ENCODE measurements at places on chromosomes 5 and 9. TPM values are rescaled to one million over a fixed set of nuclear protein-coding genes. Genes with fewer than 3 reads are reported as not detected.
A peak's percentile ranks its signal among the peaks of the same experiment; 100 is the strongest.

DNA sequence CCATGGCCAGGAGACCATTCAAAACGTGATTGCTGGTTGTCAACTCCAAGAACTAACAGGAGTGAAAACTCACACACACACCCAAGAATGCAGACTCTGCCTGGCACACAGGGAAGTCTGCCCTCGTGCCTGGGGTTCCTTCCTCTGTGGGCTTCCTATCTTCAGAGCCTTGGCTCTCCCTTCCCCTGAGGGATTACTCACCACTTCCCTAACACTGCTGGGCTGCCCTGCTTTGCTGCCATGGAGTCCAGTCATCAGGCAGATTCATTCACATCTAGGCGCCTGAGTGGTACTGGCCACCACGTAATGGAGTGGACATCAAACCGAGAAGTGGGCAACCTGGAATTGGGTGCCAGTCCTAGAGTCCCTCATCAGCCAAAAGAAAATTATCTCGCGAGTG lies 76.4 kb upstream of the PRSS3 start:
- DNase-seq = peak; percentile 31

- DNase-seq = no peak
These were observed 63.8 kb upstream of the ZNF462 start for GRCh38 chr9:106799152-106799551.

DNA sequence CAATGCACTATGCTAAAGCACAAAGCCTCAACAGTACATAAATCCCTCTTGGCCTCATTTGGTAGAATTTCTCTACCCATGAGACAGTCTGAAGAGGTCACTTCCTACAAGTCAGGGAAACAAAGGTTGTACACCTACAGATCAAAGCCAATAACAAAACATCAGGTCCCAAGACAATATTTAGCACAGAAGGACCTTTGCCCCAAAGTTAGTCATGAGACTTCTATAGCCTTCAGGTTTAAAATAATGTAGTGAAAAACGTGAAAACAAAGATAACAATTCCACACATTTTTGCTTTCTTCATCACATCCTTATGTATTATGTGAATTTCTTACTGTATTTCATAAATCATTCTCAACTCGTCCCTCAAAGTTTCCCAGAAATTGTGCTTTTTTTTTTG lies 15.8 kb downstream of the AFF4 start:
- DNase-seq = no peak

DNA sequence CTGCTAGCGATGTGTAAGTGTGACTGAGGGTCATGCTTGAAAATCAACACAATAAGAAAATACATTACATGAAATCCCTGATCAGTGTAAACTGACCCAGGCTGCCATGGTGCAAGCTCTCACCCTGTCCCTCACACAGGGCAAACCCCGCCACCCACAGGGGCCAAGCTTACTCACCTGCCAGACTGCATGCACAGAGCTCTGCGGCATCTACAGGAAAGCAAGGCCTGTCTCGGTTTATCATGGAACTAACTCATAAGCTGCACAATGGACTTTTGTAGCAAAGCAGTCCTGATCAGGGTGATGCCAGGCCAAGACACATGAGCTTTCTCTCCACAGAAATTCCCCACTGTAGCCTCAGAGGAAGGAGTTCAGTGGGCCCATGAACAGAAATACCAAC lies 9.7 kb downstream of the IPPK start:
- DNase-seq = no peak

DNA sequence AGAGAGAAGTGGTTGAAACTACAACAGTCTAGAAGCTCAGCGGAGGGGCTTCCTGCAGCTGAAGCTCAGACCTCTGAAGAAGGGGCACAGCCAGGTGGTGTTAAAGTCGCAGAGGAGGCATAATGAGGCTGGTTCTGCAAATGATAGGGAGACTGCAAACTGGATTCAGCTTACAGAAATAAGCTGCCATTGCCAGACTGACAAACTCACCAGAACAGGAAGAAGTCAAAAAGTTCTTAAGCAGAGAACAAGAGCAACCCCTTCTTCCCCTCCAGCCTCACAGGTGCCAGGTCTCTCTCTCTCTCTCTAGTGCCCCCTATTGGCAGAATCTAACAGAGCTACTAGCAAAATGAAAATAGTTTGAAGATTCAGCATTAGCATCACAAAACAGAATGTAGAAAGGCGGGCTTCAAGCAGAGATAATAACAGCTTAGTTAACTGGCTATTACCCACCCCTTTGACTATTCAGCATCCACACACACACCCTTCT lies 76.7 kb downstream of the GRAMD2B start:
- DNase-seq = no peak

DNA sequence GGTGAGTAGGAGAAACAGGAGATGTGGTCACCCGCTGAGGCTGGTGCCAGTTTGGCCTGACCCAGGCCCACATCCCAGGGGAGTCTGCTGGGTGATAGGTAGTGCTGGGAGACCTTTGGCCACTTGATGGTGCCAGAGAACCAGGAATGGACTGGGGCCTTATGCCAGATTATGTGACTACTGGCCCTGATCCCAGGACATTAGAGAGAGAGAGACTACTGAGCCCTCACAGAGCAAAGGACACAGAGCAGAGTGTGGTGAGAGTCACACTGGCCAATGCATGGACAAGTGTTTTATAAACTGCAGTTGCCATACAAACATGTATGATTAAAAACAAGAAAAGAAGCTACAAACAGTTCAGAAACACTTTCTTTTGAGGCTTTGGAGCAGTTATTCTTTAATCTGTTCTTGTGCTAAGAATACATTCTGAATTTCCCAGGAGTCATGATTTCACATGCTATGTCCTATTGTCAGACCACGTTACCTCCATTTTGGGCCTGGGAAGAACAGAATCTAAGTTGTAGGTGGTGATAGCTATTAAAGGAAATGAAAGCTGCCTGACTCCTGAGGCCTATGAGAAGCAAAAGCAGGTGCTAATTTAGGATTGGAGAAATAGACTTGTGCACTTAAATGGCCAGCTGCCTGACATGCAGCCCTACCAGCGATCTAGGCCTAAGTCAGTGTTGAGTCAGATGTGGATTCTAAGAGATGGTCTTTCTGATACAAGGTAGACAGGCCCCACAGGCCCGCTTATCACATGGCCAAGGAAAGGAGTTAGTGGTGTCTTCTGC lies 32.6 kb upstream of the TMOD1 start:
- DNase-seq = peak; percentile 76

GRCh38 chr9:137435980-137436760 lies 5.0 kb downstream of the ENTPD8 start:
- DNase-seq = peak; percentile 73

DNA sequence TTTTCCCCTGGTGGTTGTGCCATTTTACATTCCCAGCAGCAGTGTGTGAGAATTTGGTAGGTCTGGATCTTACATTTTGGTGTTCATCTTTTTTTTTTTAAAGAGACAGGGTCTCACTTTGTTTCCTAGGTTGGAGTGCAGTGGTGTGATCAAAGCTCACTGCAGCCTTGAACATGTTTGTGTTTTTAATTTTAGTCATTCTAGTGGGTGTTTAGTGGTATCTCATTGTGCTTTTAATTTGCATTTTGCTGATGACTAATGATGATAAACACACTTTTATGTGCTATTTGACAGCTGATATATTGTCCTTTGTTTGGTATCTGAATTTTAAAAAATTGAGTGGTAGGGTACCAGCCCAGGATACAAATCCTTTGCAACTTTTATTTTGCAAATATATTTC lies 53.4 kb upstream of the POMT1 start:
- no peak for DNase-seq

GRCh38 chr5:154403776-154404387 lies 41.9 kb upstream of the SAP30L start:
- DNase-seq = no peak

DNA sequence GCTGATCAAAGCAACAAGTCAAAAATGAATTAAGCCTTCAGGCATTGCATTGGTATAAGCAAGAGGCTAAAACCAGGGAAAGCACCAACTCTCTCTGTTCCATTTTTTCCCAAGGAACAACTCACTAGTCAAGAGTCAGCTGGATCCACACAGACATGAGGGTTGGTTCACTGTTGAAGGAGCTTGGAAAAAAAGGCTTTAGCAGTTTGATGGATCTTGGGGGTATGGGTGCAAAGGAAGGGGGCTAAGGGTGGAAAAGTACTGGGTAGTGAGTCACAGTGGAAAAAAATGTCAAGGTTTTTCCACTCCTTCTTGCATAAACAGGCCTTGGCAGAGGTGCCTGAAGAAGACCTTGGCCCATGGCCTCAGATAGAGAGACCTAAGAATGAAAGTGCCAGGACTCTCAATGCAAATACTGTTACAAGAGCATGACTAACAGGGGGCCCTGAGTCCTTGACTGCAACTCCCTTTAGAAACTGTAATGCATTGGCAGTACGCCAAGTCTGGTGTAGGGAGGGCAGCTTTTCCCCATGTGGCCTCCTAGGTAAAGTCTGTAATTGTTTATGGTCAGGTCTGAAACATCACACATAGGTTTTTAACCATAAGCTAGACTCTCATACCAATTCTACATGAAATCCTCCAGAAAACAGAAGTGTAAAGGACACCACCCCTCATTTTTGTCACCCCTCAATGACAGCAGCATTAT lies 23.7 kb downstream of the ACTL7A start:
- DNase-seq = no peak

- DNase-seq = no peak
These were observed 549.2 kb upstream of the CYLC2 start for GRCh38 chr9:102445906-102446305.

- no peak for DNase-seq
These were observed 251.8 kb downstream of the EFNA5 start for GRCh38 chr5:107418902-107419301.

DNA sequence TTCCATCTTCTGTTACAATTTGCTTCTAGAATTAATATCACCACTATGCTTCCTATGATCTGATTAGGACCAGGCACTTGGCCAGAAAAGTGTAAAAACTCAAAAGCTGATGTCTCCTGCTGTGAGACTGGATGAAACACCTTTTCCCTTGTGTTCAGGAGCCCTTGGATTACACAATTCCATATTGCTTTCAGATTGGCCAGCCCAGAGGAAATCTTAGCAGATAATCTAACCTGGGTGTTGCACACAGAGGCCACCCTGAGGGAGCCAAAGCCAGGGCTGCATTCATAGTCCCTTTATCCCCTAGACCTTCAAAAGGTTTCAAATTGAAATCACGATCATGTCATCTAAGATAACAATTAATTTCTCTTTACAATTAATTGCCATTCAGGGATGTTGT lies 94.1 kb upstream of the SELENOP start:
- no peak for DNase-seq

DNA sequence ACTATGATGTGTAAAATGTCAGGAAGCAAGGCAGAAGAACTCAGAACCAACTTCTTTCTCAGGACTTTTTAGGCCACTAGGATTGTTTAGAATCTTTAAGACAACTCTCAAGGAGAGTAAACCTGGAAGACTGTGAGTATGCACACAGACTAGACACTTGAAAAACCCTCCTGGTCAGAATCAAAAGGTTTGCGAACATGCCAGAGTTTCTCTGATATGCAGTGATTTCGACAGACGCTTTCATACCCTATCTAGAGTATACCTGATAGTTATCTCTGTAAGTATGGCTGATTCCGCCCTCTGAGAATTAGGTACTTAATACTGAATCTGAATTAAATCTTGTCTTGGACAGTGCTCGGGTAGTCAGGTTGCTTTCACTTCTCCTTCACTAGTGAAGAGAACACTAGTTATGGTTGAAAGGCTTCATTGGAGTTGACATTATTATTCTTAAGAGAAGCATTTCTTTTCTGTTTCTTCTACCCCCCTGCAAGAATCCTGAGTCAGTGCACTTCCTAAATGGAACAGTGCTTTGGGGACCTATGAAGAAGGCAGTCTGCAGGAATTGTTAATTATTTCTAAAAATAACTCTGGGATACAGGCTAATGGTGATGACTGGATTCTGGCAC lies 158.1 kb downstream of the HACD4 start:
- no peak for DNase-seq

- no peak for DNase-seq
These were observed 585.3 kb upstream of the CCNG1 start for GRCh38 chr5:162852134-162852533.

- DNase-seq = no peak
These were observed 185.8 kb upstream of the NREP start for GRCh38 chr5:111942661-111943401.

- DNase-seq = no peak
These were observed 52.5 kb downstream of the ANKDD1B start for GRCh38 chr5:75663579-75664284.

Gene PCA3
- not detected for total RNA-seq

Gene CSF1R
- total RNA-seq = 18.3 TPM

Gene CEMIP2
- total RNA-seq = 12.0 TPM

Gene PDGFRB
- total RNA-seq = 62.9 TPM

Gene CATSPER3
- total RNA-seq = 0.68 TPM

Gene GABRA1
- total RNA-seq = not detected

Gene PLK2
- 46.3 TPM for total RNA-seq

Gene ANKRD20A1
- 1.8 TPM for total RNA-seq

Gene PHF24
- total RNA-seq = 0.32 TPM
